ENCODE measurements at places on chromosomes 7 and 10.

DNA sequence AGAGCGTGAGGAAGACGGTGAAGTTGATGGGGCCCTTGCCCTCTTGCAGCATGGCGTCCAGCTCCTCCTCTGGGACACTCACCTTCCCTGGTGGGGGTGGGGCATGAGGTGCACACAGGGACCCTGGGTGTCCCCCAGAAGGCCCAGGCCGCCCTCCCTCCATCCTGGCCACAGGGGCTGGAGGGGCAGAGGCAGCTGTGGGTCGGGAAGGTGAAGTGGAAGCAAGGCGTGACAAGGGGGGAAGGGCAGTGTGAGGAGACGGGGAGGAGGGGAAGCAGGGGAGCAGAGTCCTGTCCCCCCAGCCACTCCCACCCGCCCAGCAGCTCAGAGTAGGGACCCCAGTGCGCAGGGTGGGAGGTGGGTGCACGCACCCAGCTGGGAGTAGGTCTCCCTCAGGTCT is 791 bp downstream of the MYL7 start:
- no peak for DNase-seq

GRCh38 chr7:47278043-47278442 is 303.9 kb downstream of the TNS3 start:
- no peak for DNase-seq

GRCh38 chr7:156780724-156781455 is 112.1 kb downstream of the LMBR1 start:
- no peak for DNase-seq

- no peak for DNase-seq
These were observed 26.9 kb upstream of the MKLN1 start for GRCh38 chr7:131300572-131301466.

DNA sequence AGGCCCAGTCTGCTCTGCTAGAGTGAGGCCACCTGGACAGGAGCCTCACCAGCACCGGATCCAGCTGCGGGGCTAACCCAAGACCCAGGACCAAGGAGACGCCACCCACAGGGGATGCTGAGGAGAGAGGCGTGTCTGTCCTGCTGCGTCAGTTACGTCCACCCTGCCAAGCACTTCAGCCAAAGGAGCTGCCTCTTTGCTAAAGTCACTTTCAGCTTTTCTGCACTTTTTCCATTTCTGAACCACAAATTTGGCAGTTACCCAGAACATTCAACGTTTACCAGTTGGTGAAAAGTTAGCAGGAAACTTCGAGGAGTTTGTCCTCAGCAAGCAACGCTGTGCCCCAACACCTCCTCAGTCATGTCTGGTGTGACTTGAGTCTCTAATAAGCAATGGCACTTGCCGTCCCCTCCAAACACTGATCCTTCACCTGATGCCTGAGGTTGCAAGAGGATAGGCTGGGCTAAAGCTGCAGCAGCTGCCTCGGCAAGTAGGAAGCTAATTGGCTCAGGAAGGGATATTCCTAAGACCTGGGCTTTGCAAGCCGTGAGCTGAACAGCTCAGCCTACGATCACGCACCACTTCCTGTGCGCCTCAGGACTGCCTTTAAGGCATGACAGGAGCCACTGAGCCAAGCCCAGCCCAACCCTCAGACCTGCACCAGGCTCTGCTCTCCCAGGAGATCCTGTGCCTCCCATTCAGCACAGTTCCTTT is 40.1 kb downstream of the KCNH2 start:
- peak; percentile 74 for DNase-seq

DNA sequence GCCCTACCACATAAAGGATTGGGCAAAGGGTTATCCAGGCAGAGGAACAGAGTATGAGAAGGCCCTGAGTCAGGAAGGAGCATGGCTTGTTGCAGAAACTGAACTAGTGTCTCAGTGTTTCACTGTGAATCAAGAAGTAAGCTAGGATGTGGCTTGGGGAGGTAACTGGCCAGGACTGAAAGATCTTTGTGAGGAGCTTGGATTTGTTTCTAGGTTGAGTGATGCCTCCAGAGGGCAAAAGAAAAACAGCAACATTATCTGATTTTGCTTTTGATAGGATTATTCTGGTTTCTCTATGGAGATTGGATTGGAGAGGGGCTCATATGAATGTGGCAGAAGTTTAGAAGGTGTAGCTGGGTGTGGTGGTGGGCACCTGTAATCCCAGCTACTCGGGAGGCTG is 137.9 kb upstream of the HDAC9 start:
- no peak for DNase-seq

DNA sequence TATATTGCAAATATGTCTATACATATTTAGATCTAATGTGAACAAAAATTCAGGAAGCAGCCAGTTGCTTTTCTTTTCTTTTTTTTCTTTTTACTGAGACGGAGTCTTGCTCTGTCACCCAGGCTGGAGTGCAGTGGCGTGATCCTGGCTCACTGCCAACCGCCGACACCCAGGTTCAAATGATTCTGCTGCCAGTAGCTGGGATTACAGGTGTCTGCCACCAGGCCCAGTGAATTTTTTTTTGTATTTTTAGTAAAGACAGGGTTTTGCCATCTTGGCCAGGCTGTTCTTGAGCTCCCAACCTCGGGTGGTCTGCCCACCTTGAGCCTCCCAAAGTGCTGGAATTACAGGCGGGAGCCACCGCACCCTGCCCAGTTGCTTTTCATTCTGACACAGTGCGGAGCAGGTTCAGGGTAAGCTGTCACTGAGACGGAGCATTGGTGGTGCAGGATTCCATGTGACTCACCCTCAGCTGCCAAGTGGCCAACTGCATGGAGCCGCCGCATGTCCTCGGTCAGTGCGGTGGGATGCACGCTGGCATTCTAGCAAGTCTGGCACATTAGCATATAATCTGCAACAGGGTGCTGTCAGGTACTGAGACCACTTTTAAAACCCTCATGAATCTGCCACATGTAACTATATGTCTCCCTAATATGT is 362.7 kb downstream of the DNAJB6 start:
- DNase-seq: no peak

GRCh38 chr10:71543608-71544170 is 147.0 kb downstream of the CDH23 start:
- no peak for DNase-seq

DNA sequence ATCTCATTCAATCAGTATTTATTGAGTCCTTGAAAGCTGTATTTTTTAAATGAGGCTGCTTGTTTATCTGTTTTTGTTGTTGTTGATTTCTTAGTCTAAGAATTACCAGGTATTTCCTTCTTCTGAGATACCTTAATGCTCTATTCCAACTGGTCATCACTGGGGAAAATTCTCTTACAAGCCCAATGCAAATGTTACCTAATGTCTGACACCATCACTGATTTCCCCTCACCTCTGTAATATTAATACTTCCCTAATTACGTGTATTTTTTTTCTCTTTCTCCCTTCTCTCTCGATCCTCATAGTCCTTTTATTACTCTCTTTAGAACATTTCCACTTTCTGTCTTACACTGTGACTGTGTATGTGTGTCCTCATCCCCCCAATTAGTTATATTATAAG is 13.9 kb downstream of the HDAC9 start:
- DNase-seq: no peak

- DNase-seq: no peak
These were observed 33.3 kb downstream of the CACUL1 start for GRCh38 chr10:118721539-118721876.

DNA sequence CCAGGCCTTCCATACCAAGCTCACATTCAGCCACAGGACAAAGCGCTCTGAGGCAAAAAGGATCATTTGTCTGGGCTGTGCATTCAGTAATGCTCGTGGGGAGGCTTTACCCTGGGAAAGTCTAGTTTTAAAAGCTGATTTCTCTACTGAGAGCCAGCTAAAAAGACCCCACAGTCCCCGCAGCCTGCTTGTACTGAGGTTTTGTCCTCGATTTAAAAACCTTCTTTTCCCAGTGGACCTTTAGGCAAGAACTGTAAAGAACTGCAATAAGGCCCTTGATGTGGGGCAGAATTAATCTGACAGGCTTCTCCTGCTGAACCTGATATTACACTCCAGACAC is 180.3 kb downstream of the USP6NL start:
- DNase-seq: no peak

DNA sequence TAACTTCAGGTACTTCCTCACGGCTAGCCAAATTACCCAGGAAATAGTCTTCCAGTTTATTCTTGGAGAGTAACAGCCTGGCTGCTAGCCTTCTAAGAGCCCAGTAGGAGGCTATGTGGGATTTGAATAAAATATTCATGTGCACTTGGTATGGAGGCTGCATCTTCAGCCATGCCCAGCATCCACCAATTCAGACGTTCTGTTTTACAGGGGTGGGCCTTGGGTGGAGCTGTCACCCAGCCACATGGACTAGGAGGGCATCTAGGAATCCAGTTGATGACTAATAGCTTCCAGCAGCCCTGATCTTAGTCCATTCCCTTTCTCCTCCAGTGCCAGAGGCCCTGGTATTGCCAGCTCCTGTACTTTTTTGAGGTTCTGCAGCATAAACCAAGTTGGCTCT is 66.3 kb upstream of the ZRANB1 start:
- no peak for DNase-seq

GRCh38 chr7:32206987-32207386 is 136.8 kb upstream of the PDE1C start:
- DNase-seq: no peak

GRCh38 chr10:30500534-30500933 is 66.5 kb downstream of the MAP3K8 start:
- no peak for DNase-seq

DNA sequence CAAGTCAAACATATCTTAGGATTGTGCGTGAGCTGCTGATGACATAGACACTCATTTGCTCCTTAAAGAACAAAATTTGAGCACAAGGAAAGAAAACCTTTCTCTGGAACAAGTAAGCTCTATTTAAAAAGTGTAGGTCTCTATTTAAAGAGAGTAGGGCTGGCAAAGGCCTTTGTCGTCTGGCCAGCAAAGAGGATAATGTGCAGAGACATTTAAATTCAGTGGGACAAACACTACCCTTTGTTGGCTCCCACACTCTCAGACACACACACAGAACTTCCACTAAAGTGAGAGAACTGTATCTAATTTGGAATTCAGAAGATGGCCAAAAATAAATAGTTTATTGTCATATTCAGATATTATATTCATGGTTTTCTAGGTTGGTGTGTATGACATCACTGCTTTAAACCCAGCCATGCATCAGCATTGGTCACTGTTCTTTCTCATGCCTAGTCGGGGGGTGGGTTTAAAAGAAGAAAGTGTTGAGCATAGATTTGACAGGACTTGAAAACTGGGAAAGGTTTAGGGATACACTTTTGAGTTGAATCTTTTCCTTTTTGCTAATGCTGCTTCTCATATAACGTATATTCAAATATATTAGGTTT is 49.5 kb upstream of the HDAC9 start:
- DNase-seq: no peak

GRCh38 chr7:120677535-120677934 is 180.4 kb downstream of the TSPAN12 start:
- DNase-seq: no peak

GRCh38 chr7:103124429-103124979 is 24.4 kb downstream of the NAPEPLD start:
- DNase-seq: no peak

- no peak for DNase-seq
These were observed 182.5 kb downstream of the KMT2E start for GRCh38 chr7:105196473-105196872.

GRCh38 chr10:88209231-88209630 is 345.8 kb downstream of the PTEN start:
- DNase-seq: no peak

DNA sequence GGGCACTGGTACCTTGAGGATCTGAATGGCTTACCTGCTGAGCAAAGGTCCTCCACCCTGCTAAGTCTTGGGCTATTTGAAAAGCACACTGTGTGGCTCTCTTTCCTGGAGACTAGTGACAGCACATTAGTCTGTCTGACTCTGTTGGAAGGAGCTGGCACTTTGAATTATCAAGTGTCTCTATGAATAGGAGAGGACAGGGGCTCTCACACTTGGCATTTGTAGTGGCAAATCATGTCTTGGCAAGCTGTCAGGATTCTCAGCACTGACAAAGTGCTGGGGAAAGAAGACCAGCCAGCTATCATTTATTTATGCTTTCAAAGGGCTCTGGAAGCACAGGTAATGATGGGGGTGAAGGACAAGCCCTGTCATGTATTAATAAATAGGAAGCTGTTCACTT is 62.8 kb downstream of the MTPN start:
- DNase-seq: peak; percentile 80

- DNase-seq: no peak
These were observed 390.3 kb upstream of the MBL2 start for GRCh38 chr10:53162856-53163255.

- no peak for DNase-seq
These were observed 547.1 kb upstream of the ANKRD30A start for GRCh38 chr10:36578306-36578705.

GRCh38 chr10:100751211-100751933 is 6.0 kb downstream of the PAX2 start:
- no peak for DNase-seq

- DNase-seq: no peak
These were observed 17.5 kb downstream of the DNAJC9 start for GRCh38 chr10:73229567-73229966.

GRCh38 chr10:28541717-28542365 is 8.9 kb downstream of the WAC start:
- no peak for DNase-seq

GRCh38 chr10:120734483-120735078 is 116.6 kb upstream of the WDR11 start:
- no peak for DNase-seq

- DNase-seq: no peak
These were observed 15.9 kb downstream of the ZNF3 start for GRCh38 chr7:100065452-100066186.

- DNase-seq: no peak
These were observed 401 bp downstream of the LRRC27 start for GRCh38 chr10:132332433-132332754.

DNA sequence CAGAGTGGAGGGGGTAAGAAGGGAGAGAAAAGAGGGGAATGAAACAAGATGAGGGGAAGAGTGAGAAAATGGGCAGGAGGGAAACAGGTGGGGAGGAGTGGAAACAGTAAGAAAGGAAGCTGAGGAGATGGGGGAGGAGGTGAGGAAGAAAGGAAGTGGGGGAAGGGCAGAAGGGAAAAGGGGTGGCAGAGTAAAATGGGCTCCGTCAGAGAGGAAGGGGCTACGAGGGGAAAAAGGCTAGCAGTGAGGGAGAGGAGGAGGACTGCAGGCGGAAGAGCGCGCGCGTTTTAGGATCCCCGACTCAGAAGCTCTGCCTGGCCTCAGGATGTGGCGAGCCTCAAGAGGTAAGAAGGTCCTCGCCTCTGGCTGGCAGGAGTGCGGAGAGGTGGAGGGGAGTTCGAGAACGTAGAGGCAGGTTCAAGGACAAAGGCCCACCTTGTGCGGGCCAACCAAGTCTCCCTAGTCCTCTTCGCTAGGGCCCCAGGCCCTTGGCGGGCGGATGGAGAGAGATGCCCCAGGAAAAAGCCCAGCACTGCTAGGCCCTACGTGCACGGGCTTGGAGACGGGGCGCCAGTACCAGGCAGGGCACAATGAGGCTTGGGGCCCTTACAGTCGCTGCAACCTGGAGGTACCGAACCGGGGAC is 5.8 kb upstream of the NKX2-3 start:
- no peak for DNase-seq

- DNase-seq: no peak
These were observed 772.3 kb upstream of the GHITM start for GRCh38 chr10:83367036-83367435.

Data from DMS79 (cell line).